ENCODE measurements at places on chromosomes 6 and 20.

- no peak for DNase-seq
These were observed 44.4 kb downstream of the ZMYND8 start for GRCh38 chr20:47311967-47312681.

GRCh38 chr6:111922454-111923297 is 49.4 kb upstream of the FYN start:
- no peak for DNase-seq

- no peak for DNase-seq
These were observed 185.8 kb upstream of the CCN2 start for GRCh38 chr6:132136981-132137380.

DNA sequence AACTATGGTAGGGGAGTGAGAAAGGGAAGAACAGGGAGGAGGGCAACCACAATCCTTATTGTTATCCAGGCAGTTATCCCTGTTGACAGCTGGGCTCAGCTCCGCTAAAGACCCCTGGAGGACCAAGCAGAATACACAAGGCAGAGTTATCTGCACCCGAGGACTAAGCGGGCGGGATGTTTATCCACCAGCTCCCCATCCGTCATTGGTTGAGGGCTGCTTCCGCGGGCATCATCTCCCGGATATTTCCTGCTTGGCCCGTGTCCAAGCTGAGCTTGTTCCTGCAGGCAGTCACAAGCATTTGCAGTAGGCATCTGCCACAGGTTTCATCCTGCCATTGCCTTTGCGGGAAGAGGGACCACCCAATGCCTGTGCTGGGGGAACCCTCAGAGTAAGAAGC is 102.1 kb downstream of the DLGAP4 start:
- DNase-seq, result no peak

DNA sequence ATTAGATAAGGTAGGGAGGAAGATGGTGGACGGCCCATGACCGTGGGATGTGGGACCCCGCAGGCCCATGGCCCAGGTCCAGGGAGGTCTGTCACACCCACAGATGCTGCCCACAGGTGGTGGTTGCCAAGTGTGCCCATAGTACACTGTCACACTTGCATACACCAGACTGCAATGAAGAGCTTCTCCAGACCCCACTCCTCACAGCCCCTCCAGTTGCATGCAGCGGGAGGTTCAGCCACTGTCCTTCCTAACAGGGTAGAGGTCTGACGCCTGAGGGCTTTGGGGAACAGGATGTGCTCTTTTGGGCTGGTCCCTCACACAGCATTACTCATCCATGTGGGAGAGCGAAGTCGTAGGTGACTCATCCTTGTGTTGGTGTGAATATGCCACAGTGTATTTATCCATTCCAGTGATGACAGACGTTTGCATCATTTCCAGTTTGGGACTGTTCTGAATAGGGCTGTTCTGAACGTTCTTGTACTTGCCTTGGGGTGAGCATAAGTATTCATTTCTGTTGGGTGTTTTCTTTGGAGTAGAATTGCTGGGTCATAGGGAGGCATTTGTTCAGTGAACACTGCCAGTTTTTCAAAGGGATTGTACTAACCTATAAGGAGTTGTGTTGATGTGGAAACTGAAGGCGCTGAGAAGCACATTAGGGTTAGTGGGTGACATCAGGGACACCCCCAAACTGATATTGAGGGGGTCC is 10.1 kb upstream of the PYGB start:
- no peak for DNase-seq

- DNase-seq, result peak; percentile 55
These were observed at the start of gene SLC23A2 for GRCh38 chr20:5001174-5002076. TSS of gene SLC23A2 (minus strand) at chr20:5001510. CDS start at chr20:4932562, 68,948 bp downstream.

- DNase-seq, result no peak
These were observed 23.6 kb upstream of the THEMIS start for GRCh38 chr6:127924440-127924839.

- DNase-seq, result no peak
These were observed 55.2 kb upstream of the TBC1D7 start for GRCh38 chr6:13383328-13384163.

- no peak for DNase-seq
These were observed 12.9 kb upstream of the SLC22A7 start for GRCh38 chr6:43284991-43285781.

DNA sequence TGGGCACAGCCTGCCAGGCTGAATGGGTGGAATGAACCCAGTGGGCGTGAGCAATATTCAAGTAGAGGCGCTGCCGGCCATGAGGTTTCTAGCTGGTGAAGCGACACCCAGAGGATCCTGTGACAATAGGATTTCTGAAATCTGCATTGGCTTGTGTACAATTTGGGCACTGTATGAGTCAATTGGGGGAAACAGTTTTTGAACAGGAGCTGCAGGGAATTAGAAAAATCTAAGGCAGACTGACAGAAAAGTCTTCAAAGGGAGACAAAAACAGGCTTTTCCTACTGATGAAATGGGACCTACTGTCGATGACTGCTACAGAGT is 148.8 kb upstream of the PROKR2 start:
- DNase-seq, result no peak

GRCh38 chr6:33634161-33634727 is 13.1 kb downstream of the ITPR3 start:
- no peak for DNase-seq

DNA sequence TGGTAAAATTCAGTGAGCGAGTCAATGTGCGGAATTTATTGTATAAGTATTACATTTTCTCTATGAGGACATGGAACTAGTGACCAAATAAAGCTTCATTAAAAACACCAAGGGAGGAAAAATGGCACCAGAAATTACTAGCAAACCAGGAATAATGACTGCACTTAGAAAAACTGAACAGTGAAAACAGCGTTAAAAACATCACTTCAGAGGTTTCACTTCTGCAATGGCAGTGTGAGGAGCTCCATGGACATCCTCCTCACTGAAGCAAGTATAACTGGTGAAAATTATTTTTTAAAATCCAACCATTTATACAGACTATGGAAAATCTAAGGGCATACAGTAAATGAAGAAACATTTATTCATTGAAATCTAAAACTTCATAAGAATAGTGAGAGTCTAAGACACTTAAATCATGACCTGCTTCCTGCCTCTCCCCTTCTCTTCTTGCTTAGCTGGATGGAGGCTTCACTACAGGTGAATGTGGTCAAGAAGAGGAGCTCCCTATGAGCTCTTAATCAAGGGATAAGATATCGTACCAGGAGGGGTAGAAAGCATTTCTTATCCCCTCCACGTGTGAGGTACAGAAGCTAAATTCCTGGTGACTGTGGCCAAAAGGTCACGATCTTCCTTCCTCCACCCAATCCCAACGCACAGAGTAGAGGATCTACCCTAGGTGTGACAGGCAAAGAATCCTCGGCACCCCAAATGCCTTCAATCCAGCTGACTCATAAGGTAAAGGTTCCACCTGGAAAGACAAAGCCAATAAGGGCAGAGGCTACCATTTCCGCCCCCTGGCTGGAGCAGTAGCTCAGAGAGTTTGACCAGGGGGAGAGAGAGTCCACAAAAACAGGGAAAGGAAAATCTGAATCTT is 12.3 kb upstream of the ASF1A start:
- DNase-seq, result no peak

DNA sequence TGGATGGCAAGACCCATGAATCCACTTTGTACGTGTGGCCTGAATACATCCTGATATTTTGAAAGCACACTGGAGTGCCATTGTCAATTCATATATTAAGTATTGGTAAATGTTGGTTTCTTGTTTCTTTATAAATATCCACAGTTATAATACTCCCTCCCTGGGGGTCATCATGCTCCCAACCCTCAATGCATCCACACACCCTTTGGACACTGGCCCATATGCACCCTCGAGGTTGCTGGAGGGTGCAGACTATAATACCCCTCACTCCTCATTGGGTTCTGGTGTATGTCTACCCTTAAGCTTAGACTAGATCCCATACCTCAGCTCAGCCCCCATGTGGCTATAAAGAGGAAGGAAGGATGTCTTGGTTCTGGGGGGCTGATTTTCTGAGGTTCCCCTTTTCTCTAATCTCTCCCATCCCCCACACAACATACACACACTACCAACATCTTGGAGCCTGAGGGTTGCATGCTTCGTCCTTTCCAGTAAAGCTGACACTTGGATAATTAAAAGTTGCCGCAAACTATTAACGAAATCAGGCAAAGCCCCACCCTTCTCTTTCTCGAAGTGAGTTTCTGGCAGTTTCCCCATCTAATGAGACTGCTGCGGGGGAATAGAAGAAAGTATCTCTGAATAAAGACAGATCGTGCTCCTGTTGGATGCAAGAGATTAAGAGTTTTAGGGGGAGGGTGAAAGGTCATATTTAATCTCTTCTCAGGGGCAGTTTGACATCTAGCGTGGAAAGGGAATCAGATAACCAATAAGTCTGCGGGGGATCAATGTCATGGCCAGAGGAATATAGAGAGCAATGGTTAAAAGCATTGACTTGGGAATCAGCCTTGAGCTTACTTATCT is 7.4 kb downstream of the PIM1 start:
- DNase-seq, result no peak

DNA sequence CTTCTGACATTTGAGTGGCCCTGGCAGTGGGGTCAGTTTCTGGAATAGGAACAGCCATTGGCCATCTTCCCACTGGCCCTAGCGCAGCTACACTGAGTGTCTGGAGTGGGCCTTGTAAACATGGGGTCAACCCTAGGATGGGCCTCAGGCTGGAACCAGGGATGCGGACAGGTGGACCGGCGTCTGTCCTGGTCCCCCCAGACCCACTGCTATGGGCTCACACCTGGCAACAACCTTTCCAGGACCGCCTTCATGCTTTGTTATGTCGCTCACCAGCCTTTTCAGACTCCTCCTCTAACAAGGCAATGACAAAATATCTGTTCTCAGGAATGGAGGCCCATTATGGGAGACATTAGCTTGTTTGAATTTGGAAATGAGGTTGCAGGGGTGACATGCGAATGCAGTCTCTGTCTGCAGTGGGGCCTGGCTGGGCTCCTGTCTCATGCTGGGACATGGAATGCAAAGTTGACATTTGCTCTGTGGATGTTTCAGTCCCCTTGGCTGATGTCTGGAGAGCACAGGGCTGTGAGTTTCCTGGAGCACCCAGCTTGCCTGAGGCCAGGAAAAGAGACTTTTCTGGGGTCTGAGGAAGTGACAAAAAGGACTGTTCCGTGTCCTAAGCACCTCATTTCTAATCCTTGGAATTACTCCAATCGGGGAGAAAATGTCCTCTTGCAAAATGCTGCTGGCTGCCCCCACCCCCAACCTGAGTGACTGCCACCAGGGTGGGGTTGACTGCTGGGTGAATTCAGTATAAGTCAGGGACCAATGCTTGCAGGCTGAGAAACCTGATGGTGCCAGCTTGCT is 98.7 kb upstream of the PMEPA1 start:
- DNase-seq, result no peak

DNA sequence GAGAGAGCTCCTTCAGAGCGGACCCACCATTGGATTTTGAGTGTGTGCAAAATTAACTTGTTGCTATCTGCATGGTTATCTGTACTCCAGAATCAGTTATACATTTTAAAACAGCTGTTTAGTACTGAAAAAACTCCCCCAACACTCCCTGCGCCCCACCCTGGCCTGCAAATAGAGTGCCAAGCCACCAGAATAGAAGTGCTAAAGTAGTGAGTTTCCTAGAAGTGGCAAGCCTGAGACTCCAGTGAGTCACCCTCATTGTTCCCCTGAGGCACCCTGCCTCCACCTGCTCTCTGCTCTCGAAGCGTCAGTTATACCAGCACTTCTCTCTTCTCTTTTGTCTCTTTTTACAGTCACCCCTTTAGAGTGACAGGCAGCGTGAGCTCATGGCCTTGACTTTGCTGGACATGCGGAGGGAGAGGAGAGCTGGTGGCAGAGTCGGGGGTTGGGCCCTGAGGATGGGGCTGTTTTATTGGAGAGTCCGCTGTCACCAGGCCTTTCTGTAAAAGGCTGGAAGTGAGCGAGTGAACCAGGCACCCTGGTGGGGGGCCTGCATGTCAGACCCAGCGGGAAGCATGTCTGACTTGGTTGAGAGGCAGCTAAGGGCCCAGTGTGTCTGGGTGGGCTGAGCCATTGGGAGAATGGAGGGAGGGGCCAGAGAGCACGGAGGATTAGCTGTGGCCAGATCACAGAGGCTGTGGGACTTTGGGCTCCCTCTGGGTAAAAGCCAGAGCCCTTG is 10.4 kb downstream of the IGF2R start:
- DNase-seq, result no peak

DNA sequence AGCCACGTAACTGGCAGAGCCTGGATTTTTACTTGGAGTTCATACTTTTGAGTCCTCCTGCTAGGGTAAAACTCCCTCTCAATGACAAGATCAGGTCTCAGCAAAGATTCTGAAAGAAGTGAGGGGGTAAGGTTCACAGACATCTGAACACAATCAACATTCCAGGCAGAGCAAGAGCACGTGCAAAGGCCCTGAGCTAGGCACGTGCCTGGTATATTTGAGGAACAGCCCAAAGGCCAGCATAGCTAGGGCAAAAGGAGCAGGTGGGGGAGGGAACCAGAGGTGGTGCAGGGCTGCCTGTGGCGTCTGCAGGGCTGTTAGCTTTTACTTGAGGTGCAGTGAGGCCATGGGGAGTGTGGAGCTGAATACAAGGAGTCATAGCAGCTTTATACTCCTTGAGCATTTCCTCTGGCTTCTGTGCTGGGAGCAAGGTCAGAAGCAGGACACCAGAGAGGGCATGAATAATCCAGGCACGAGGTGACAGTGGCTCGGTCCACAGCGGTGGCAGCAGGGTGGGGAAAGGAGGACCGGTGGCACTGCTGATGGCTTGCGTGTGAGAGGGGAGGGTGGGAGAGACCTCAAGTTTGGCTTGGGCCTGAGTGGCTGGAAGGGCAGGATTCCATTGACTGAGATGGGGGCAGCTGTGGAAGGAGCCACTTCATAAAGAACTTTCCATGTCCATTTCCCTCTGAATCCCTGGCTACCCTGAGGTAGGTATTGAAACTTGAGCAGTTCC is 57.0 kb downstream of the DLGAP4 start:
- no peak for DNase-seq

DNA sequence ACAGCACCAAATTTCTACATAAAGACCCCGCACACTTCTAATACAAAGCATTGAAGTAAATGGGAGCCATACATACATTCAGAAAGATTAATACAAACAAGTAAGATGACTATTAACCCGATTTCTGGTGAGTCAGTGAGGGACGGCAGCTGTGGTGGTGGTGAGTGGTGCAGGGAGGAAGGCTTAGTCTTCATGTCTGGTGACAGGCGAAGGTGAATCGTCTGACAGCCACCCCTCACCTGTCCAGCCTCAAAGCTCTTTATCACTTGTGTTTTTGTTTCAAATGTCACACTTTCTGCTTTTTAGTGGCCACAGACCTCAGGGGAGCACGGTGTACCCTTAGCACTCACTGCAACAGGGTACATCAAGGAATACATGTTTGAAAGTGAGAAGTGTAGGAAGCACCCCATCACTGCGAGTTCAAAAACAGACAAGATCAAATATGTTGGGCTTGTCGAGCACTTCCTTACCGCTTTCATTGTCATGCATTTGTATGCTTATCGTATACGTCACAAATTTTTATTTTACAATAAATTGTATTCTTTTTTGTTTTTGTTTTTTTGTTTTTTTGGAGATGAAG is 63.5 kb downstream of the IRF4 start:
- DNase-seq, result no peak

Data from T follicular helper cell (primary cell).